ENCODE measurements at places on chromosomes 13 and 19.
A peak's percentile ranks its signal among the peaks of the same experiment; 100 is the strongest.

- DNase-seq, result no peak
Measured at GRCh38 chr19:38845374-38846024, 4.3 kb downstream of the HNRNPL start.

GRCh38 chr13:30932481-30933353, at the start of gene TEX26:
Gene TEX26 (plus strand): TSS chr13:30932656. CDS start chr13:30932716, 60 bp downstream.
- peak; percentile 44 for DNase-seq

- DNase-seq, result no peak
Measured at GRCh38 chr13:51002736-51003135, 93.1 kb downstream of the RNASEH2B start.

- no peak for DNase-seq
Measured at GRCh38 chr19:32891609-32892008, 22.0 kb upstream of the SLC7A9 start.
